ENCODE measurements at places on chromosomes 1 and 21.

DNA sequence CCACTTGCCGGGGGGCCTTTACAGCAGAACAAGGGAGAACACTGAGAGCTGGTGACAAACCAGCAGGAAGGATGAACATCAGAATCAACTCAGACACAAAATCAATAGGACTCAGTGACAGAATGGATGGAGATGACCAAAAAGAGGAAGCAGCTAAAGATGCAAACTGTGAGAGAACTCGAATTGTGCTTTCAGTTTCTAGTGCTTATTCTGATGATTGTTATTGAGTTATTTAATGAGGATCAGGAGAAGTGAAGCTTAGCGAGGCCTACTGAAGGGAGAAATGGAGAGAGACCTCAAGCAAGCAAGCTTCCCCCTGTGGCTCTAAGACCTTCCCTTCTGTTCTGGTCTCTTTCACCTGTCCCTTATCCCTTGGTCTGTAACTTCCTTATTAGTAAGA, 30.3 kb upstream of the TMEM125 start:
- no peak for DNase-seq

DNA sequence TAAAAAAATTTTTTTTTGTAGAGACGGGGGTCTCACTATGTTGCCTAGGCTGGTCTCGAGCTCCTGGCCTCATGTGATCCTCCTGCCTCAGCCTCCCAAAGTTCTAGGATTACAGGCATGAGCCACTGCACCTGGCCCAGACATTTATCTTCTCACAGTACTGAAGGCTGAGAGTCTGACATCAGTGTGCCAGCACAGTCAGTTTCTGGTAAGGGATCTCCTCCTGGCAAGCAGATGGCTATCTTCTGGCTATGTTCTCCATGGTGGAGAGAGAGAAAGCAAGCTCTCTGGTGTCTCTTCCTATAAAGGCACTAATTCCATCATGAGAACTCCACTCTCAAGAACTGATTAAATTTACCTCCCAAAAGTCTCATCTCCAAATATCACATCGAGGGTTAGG, 57.8 kb upstream of the C1orf185 start:
- DNase-seq = no peak

GRCh38 chr1:59819566-59820438, 5.1 kb downstream of the HOOK1 start:
- no peak for DNase-seq

- DNase-seq = no peak
These were observed 145.3 kb upstream of the ADAMTS5 start for GRCh38 chr21:27112186-27112585.

DNA sequence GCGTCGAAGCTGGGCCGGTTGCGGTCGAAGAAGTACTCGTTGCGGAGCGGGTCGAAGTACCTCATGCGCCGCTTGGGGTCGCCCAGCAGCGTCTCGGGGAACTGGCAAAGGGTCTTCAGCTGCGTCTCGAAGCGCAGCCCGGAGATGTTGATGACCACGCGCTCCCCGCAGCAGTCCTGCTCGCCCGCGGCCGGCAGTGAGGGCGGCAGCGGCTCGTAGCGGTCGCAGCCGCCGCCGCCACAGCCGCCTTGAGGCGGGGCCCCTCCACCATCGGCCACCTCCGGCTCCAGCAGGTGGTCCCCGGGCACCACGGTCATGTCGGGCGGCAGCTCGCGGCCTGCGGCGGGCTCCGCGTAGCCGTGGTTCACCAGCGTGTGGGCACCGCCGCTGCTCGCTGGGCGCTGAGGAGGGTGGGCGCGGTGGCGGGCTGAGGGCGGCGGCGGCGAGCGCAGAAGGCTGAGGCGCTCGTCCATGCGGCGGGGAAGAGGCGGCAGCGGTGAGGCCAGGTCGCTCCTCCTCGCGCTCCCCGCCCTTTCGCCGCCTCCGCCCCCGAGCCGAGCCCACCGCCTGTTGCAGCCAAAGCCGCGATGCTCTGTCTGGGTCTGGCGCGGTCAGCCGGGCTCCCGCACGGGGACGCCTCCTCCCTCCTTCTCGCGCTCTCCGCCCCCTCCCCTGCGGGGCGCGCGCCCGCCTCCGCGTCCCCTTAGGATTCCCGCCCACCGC, at the start of gene KCNA3:
KCNA3 (minus strand) TSS at position 604 of the 723 bp plus-strand sequence; CDS start at position 473, 131 bp downstream.
- DNase-seq = peak; percentile 18

GRCh38 chr1:218572050-218572449, 226.9 kb downstream of the TGFB2 start:
- DNase-seq = no peak

GRCh38 chr1:98369463-98369862, 292.1 kb upstream of the SNX7 start:
- DNase-seq = no peak

GRCh38 chr1:59214248-59215208, 82.4 kb upstream of the FGGY start:
- no peak for DNase-seq

DNA sequence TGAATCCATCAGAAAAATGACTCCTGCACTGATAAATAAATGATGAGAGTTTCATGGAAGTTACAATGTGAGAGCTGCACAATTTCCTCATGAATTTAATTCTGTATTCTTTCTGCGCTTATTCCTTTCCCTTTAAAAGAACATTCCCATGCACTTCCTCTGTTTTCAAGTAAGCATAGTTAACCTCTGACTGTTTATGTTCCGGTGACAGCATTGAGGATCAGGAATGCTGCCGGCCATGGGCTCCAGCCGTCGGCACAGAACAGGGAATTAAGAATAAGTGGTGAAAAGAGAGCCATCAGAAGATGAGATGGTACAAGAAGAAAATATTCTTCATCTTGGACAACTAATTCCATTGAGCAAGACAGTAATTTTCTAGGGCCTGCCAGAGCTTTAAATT, 65.3 kb downstream of the SUSD4 start:
- DNase-seq = peak; percentile 42

DNA sequence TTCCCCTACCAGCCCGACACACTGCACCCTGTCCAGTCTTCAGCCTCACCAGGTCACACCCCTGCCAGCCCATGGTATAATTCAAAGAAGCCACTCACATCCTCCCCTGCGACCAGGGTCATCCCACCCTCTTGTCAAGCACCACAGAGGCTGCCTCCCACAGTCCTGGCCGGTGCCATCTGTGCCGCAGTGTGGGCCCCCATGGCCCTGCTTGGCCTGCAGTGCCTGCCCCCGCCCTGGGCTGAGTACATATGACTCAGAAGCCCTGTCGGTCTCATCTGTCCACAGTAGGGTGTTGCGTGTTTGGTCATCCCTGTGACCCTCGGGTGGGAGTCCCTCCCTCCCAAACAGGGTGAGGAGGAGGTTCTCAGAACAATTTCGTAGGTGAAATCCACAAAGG, 190.8 kb upstream of the AJAP1 start:
- DNase-seq = no peak

- no peak for DNase-seq
These were observed 38.0 kb downstream of the SLC1A7 start for GRCh38 chr1:53104289-53104913.

DNA sequence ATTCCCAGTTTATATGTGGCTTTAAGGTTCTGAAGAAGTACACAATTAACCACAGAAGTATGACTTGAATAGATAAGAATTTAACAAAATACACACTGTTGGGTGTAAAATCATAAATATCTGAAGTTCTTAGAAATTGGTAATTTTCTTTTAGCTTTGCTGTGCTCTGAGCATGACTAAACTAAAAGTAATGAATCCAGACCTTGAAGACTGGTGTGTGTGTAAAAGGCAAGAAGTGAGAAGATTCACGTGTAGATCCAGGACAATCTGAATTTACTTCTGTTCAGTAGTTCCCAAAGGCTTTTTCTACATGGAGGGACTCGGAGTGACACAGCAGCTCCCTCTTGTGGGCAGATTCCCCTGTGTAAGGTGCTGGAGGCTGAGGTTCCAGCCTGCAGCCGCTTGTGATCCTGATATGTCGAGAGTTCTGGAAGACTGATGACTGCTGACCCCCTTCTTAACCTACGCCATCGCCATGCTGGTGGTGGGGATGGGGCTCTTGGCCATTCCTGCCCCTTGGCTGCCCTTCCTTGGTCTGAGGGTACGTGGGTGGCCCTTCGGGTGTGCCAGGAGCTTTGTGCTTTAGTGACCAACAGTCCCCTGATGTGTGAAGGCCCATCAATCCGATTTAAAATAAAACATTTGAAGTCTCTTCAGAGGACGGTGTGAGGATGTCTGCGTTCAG, 62.7 kb downstream of the ADARB1 start:
- DNase-seq = peak; percentile 85
